Calu3 (cell line): ENCODE measurements at places on chromosomes 1 and 21.

DNA sequence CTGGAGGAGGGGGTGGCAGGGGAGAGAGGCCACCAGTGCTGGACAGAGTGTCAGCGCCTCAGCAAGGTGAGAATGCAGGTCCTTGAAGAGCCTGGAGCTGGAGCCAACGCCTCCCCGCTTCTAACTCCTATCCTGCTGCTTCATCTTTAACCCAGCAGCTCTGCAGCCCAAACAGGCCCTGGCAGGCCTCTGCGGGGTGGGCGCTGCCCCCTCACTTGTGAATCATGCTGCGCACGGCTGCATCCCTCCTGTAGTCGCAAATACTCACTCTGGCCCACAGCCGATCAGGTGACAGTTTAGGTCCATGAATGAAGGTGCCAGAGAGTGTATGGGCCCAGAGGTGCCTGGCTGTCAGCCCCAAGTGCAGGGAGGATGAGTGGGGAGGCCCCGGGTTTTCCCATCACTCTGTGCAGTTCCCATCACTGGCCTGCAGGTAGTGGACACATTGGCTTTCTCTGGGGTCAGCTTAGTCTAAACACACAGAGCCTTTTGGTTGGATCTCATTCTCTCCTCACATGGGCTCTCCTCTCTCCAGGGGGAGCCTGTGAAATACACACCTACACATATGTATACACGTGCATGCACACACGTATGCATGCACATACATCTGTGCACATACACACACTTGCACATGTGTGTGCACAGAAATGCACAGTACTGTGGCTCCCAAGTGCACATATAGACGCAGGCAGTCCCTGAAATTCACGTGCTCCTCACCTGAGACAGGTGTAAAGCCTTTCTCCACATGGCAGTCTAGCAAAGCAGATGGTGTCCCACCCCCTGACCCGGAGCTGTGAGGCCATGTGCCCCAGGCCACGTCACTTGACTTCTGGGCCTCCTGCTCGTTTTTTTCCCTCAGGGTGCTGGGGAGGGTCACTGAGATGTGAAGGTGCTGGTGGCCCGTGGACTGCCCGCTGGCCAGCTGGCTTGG is 52.0 kb downstream of the TRIM11 start:
- no peak for DNase-seq

GRCh38 chr1:30399026-30399425 is 324.4 kb downstream of the MATN1 start:
- no peak for DNase-seq

DNA sequence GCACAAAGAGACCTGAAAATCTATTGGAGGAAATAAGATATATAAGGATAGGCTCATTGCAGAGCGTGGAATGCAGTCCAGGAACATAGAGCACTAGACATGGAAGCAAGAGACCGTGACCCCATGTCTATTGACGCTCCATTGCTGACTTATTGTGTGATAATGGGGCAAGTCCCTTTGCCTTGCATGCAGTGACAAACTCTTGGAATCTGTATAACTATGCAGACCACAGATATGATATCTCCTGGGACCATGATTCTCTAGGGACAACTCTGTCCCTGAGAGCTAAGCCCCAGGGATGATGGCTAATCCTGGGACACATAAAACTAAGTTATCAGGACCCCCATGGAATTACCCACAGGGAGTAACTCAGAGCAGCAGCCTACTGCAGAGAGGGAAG is 73.1 kb upstream of the PRDX6 start:
- DNase-seq: no peak

GRCh38 chr1:86464819-86465218 is 3.9 kb upstream of the CLCA1 start:
- no peak for DNase-seq

GRCh38 chr1:8163039-8163438 is 136.9 kb upstream of the ERRFI1 start:
- no peak for DNase-seq

GRCh38 chr1:201955729-201956143 is 433 bp downstream of the TIMM17A start:
- no peak for DNase-seq

- DNase-seq: no peak
Observed at GRCh38 chr1:20349561-20349960, 58.9 kb downstream of the VWA5B1 start.

- no peak for DNase-seq
Observed at GRCh38 chr1:77089756-77090155, 129.5 kb downstream of the PIGK start.

GRCh38 chr1:67853704-67854103 is 20.4 kb upstream of the GNG12 start:
- DNase-seq: peak; percentile 83

DNA sequence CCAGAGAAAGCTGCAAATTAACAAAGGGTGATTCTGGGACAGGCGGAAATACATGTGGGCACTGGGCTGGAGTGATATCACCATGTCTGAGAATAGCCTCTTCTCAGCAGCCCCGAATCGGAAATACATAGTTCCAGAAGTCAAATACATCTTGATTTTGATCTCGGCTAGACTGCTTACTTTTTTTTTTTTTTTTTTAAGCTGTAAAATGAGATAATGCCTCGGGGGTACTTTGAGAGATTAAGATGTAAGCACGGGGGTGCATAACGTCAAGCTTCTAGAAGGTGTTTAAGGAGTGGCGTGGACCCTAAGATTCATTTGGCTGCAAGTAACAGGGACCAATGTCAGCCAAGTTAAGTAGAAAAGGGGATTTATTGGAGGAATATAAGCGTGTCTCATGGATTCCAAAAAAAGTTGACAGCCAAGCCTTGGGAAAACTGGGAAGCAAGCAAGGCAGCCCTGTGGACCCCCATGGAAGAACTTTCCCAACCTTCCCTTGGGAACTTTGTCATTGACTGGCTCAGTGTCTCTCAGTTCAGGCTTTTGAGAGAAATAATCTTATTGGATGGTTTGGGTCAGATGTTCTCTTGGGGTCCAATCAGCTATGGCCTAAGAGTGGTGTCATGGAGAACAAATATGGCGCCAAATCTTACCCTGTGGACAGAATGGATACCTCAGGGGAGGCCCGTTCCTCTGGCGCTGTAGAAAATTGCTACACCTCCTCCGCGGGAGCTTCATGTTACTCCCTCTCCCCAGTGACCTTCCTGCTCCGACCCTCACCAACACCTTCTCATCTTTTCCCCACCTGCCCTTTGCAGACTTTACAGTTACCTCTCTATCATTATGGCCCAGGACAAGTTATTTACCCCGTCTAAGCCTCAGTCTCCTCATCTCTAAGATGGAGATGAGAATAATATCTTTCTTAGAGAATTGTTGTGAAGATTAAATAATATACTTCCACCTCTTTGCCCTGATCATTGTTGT is 186.6 kb downstream of the KAZN start:
- no peak for DNase-seq

- DNase-seq: peak; percentile 33
Observed at GRCh38 chr1:20250340-20250989, 40.2 kb upstream of the VWA5B1 start.

GRCh38 chr1:208552928-208553327 is 308.7 kb upstream of the PLXNA2 start:
- no peak for DNase-seq

- DNase-seq: no peak
Observed at GRCh38 chr1:214579183-214579582, 23.8 kb upstream of the CENPF start.

- DNase-seq: no peak
Observed at GRCh38 chr1:113850127-113850796, 21.2 kb downstream of the PTPN22 start.

GRCh38 chr1:233444484-233444883 is 117.0 kb downstream of the MAP3K21 start:
- no peak for DNase-seq
